Osteocyte (in vitro differentiated cells): ENCODE measurements at places on chromosomes 6 and 20. TPM values are rescaled to one million over a fixed set of nuclear protein-coding genes. Genes with fewer than 3 reads are reported as not detected.

SEC63 gene
- total RNA-seq = 137 and 143 TPM in 2 replicates

DNA sequence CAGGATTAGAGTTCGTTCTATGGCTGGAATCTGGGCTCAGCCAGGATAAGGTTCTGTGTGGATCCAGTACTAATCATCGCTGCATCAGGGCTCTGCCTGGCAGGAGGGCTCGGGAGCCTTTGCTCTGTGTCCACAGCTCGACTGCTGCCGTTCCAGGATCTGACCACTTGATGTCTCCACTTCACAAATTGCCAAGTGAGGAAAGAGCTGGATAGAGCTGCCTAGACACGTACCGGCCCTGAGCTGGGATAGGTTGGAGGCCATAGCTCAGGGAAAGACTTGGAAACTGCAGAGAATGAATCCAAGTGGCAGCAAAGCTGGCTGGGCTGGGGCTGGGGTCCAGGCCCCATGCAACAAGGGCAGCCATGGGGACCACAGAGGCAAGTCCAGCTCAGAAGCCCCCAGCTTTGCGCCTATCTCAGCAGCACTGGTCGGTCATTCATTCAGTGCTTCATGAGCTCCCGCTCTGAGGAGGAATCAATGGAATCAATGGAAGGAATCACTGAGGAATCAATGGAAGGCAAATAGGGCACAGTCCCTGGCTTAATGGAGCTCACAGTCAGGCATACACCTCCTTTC, 38.0 kb upstream of the TOP1 start:
- DNase-seq = peak; percentile 89

TNFRSF21 gene
- 2.3 and 2.5 TPM in 2 replicates for total RNA-seq

PPP1R10 gene
- total RNA-seq = 82.1 and 87.6 TPM in 2 replicates
